ENCODE measurements at places on chromosomes 6 and 20.

GRCh38 chr20:44273231-44274215 lies 26.4 kb downstream of the GDAP1L1 start:
- no peak for DNase-seq

- no peak for DNase-seq
Observed at GRCh38 chr6:15999201-15999600, 129.7 kb upstream of the MYLIP start.

DNA sequence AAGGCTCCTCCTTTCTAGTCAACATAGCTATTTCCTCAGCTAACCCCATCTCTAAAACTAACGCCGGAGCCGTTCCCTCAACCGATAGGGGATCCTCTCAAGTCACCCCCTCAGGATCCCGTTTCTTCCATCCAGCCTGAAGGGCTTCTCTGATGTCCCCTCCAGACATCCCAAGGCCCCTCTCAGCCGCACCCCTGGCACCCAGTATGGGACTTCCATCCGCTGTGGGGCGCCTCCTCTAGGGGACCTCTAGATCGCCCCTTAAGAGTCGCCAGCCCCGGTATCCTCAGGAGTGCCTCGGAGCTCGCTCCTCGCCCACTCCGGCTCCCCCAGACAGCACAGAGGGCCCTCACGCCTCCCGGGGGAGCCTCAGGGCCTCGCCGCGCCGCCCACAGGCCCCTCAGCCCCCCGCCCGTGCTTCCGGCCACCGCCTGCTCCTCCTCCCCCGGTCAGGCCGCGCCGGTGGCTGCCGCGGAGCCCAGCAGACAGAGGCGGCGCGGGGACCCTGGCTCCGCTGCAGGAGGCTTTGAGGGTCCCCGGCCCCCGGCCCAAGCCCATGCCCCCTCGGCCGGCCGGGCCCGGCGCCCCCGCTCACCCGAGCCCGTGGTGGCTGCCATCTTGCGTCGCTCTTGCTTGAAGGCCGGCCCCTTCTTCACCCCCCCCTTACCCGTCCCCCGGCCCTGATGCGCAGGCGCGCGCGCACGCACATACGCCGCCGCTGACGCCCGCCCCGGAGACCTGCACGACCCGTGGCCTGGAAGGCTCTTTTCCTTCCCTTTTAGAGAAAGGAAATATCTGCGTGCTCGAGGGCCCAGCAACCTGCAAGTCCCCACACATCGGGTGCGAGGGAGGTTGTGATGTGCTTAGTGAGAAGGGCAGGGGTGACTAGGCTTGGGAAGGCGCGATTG lies at the start of gene UBE2V1:
UBE2V1 (minus strand) TSS at position 639 of the 908 bp plus-strand sequence; CDS start at position 617, 22 bp downstream.
- DNase-seq = peak; percentile 72

GRCh38 chr6:43992783-43993644 lies 134.2 kb downstream of the MRPL14 start:
- DNase-seq = peak; percentile 39

- no peak for DNase-seq
Observed at GRCh38 chr6:32327103-32327502, 44.6 kb downstream of the TSBP1 start.

- DNase-seq = no peak
Observed at GRCh38 chr20:37726971-37727956, 33.4 kb downstream of the CTNNBL1 start.

DNA sequence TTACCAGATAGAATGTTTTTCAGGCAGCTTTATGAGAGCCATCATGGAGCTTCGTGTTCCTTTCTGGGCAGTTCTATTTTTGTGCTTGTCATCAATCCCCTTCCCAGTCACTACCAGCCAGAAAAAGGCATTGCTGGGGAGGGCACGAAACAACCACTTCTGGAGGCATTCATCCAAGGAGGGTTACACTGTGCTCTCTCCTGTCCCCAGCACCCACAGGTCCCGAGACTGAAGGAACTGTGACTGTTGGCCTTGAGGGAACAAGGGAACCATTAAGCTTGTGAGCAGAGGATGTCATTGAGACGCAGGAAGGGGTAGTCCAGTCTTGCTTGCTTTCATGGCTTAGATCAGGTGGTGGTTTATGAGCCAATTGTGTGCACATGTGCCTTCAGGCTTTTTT lies 20.1 kb upstream of the ENPP5 start:
- DNase-seq = no peak

- DNase-seq = no peak
Observed at GRCh38 chr20:10488534-10488933, 53.4 kb downstream of the SLX4IP start.

DNA sequence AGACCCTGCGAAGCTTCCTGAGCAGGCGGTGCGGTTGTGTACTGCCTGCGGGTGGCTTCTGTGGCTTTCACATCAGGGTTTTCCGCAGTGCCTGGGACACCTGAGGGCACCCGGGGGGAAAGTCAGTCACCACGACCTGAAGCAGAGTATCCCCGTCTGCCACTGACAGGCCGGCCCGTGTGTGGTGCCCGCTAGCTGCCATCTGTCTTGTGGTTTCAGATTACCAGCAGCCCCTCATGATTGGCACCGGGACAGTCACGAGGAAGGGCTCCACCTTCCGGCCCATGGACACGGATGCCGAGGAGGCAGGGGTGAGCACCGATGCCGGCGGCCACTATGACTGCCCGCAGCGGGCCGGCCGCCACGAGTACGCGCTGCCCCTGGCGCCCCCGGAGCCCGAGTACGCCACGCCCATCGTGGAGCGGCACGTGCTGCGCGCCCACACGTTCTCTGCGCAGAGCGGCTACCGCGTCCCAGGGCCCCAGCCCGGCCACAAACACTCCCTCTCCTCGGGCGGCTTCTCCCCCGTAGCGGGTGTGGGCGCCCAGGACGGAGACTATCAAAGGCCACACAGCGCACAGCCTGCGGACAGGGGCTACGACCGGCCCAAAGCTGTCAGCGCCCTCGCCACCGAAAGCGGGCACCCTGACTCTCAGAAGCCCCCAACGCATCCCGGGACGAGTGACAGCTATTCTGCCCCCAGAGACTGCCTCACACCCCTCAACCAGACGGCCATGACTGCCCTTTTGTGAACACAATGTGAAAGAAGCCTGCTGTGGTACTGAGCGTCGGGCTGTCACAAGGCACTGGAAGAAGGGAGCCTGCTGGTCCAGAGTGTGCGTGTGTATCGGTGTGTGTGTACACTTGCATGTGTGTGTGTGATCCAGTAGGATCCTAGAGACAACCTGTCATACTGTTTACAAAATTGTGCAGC lies 54.4 kb downstream of the GOPC start:
- no peak for DNase-seq

DNA sequence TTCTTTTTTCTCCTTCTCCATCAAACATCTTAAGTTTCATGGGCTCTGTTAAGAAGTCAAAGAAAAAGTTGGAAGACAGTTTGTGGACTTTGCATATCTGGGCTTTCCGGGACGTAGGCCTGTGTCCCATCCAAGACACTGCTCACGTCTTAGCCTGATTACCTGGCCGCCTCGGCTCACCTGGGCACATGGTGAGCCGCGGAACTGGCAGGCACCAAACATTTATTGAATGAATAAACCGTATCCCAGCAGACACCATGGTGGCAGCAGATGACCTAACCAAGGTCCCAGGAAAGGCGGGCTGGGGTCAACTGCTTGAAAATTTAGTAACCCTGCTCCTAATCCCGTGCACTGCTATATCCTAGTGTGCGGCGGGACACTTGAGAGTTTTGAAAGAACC lies 35.6 kb downstream of the GNAS start:
- no peak for DNase-seq

- no peak for DNase-seq
Observed at GRCh38 chr6:123169774-123170095, 173.7 kb downstream of the CLVS2 start.

DNA sequence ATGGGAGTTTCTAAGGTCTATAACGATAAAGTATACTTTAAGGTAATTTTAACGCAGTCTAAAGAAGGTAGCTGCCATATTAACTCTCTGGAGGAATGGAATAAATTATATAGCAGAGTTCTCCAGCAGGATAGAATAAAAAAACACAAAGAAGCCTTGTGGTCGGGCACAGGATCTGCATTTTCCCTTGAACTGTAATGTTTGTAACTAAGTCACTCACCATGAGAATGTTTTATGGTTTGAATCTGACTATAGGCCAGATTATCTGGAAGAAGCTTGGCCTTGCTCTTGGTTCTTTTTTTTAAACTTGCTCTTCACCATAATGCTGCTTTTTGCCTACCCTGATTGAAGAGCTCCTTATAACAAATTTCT lies 238.8 kb upstream of the NOX3 start:
- no peak for DNase-seq

DNA sequence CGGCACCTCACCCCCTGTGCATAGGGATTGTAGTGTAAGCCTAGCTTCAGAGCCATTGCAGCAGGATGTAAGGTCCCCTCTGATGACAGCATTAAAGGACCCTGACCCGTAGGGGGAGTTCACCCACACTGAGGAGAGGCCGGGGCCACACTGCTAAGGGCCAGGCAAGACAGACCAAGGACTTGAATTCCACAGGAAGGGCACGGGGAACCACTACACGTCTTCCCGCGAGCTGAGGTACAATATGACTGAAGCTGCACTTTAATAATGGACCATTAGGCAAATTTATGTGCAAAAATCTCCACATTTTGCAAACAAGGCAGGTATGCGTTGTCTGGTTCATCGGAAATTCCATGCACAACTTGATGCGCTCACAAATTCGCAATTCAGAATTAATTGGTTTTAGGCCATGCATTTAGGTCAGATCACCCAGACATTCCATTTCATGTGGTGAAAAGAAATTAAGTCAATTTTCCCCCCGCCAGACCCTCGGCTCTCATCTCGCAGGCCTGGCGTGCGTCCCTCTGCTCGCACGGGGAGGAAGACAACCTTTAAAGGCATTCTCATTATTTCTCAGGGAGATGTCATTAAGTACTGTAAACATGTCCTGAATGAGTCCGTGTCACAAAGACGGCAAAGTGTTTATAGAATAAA lies 111.8 kb downstream of the FOXA2 start:
- DNase-seq = no peak

DNA sequence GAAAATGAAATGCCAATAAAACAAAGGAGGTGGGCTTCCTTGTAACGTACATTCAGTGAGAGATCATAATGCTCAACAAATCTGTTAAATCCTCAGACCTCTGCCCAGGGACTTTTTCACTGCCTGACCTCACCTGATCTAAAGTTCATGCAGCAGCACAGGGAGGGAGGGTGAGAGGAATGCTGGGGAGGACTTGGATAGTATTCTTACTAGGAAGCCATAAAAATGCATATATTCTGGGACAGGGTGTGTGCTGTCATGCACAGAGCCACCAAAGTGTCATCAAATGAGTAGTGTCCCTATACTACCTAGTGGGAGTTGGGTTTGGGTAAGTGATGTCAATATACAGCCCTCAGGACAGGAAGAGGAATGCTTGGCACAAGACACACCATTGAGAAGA lies 32.6 kb downstream of the CLIC5 start:
- no peak for DNase-seq

- no peak for DNase-seq
Observed at GRCh38 chr20:44028868-44029847, 114.5 kb downstream of the TOX2 start.

DNA sequence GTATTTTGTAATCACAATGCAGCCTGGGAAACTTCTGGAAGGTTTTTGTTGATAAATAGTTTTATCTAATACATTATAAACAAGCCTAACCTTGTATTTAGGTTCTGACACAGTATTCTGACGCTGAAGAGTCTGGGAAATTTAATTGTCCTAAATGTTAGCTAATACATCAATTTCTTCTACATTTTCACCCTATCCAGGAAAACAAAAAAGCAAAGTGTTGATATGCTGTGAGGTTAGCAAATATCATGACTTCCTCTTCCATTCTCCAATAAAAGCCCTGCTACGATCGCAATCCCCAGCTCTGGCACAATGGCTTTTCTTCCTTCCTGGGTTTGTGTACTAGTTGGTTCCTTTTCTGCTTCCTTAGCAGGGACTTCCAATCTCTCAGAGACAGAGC lies at the start of gene C6orf58:
C6orf58 (plus strand) TSS at position 301 of the 400 bp plus-strand sequence; CDS start at position 313, 12 bp downstream.
- DNase-seq = no peak

- no peak for DNase-seq
Observed at GRCh38 chr6:143742070-143742954, 64.5 kb downstream of the PHACTR2 start.

DNA sequence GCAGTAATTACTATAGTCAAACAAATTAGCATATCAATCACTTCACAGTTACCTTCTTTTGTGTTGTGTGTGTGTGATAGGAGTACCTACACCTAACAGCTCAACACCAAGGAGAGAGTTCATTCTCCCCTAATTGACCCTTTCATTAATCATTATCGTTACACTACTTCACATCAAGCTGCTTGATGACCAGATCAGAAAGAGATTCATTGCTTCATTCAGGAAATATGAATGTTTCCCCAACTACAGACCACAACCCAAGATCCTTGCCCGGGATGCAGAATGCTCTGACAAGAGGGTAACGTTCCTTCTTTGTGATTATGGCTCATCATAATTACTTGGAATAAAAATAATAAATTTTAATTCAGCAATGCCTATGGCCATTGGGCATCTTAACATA lies 132.7 kb downstream of the PKHD1 start:
- DNase-seq = no peak

DNA sequence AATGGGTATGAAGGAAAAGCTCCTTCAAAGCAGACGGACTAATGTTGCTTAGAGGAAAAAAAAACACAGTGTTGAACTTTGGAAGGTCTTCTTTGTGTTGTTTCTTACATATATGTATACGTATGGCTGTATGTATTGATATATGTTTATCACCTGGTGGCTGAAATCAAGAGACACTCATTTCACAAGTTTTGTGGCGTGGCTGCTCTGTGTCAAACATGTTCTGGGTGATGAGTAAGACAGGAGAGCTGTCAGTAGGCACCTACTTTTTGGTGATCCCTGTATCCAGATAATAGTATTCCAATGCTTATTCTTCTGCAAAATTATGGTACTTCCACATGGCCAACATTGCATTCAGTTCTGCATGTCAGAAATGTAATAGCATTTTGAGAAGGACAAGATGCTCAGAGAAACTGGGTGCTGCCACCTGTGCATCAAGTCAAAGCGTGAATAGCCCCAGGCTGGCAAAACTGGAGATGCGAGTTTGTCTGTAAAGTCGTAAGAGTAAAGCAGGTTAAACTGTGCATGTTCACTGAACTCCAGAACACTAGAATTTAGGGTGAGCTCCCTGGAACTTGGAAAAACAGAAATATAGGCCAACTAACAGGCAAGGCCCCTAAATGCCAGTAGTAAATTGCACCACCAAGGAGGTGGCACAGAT lies 67.9 kb downstream of the ARMC2 start:
- DNase-seq = no peak

GRCh38 chr20:48308232-48308781 lies 519.5 kb downstream of the PREX1 start:
- no peak for DNase-seq

DNA sequence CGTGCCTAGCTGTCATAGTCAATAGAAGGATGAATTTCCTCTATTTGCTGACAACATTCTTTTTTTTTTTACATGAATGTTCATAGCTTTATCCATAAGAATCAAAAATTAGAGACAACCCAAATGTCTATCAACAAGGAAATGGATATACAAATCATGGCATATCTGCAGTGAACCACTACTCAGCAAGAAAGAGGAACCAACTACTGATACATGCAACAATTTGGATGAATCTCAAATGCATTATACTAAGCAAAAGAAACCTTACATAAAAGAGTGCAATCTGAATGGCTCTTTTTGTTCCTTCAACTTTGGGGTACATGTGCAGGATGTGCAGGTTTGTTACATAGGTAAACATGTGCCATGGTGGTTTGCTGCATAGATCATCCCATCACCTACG lies 17.7 kb upstream of the MCM9 start:
- no peak for DNase-seq

GRCh38 chr6:53956068-53956711 lies 155.1 kb upstream of the MLIP start:
- peak; percentile 92 for DNase-seq

GRCh38 chr20:47273591-47274235 lies 82.8 kb downstream of the ZMYND8 start:
- no peak for DNase-seq

GRCh38 chr20:61436283-61436666 lies 184.2 kb downstream of the CDH4 start:
- no peak for DNase-seq

Measured in NCI-H446 (cell line).